ENCODE measurements at places on chromosomes 2 and 18.

- DNase-seq, result no peak
Observed at GRCh38 chr2:164430166-164430783, 191.0 kb downstream of the GRB14 start.

GRCh38 chr2:203678971-203679370, 27.5 kb upstream of the CD28 start:
- DNase-seq, result no peak

DNA sequence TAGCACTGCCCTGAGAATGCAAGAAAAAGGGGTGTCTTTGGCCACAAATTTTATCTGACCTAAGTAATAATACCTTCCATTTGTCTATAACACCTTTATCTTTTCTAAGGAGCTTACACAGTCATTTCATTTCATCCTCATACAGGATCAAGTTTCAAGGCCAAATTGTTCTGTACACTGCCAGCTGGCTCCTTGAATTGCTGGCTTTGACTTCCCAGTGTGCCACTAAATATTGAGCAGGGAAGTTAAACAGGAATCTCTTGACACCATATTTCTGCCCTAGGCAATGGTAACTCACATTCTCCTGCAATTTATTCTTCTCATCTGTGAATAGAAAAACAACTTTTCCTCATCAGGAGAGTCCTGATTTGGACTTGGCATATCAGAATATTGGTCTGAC, 195.1 kb upstream of the LRP1B start:
- no peak for DNase-seq

GRCh38 chr18:37361335-37362157, 204.1 kb downstream of the CELF4 start:
- DNase-seq, result no peak

DNA sequence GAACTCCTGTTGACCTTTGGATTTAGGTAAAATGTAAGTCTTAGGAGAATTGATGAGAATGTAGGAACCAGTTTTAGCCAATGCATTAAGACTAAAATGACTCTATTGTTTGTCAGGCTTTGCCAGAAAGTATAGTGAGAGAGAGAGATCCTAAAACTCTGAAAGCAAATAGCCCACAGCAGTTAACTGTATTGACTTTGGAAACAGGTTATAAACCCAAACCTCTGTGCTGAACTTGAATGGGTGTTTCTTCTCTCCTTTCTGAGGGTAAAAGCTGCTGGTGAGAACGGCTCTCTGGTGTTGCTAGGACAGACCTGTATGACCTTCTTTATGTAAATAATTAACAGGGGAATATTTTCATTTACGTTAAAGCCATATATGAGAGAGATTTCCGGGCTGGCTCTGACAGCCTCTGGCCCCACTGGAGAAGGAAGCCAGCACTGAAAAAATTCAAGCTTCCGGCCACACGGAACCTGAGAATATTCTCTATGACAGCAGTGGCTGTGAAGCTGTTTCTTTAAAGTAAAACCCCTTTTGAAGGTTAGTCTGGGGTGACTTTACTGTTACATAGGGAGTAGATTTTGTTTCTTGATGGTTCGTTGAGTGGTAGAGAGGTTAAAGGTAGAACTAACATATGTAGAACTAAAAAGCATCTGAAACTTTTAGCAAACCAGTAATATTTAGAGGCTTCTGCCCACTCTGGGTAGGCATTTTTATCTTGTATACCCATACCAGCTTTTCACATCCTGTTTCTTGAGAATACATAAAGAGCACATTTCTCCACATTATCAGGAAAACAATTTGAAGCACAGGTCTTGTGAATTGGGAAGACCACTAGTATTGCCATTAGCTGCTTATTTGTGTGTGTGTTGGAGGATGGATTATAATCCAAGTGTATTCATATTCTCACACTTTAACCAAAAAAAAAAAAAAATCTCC, 123.8 kb downstream of the SPTBN1 start:
- DNase-seq, result peak; percentile 17

- DNase-seq, result no peak
Observed at GRCh38 chr2:231490801-231491200, 26.5 kb upstream of the NCL start.

DNA sequence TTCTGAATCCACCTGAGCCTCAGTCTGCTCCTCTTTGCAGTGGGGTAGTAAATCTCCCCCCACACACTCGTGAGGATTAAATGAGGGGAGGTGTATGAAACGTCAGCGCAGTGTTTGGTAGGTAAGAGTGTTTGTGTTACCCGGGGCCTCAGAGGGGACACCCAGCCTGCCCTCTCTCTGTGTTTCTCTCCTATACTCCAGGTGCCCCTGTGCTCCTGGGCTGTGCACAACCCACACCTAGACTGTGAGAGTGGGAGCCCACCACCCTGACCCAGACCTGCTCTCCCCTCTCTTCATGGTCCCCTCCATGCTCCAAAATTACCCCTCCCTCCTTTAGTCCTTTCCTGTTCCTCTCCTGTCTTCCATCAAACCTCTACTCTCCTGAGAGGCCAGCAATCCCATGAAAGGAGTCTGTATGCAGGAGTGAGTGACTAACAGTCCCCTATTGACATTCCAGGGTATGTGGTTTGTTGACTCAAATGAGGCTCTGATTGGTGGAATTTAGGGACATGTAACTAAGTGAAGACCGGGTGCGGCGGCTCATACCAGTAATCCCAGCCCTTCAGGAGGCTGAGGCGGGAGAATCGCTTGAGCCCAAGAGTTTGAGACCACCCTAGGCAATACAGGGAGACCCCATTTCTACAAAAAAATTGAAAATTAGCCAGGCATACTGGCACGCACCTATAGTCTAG, 10.4 kb downstream of the CIB4 start:
- no peak for DNase-seq
